ENCODE measurements at places on chromosomes 7 and 10.

GRCh38 chr7:152968514-152968913 is 209.0 kb downstream of the ACTR3B start:
- DNase-seq = no peak

GRCh38 chr10:111023060-111023459 is 53.8 kb upstream of the ADRA2A start:
- no peak for DNase-seq

GRCh38 chr7:3998060-3998459 is 684.0 kb upstream of the FOXK1 start:
- no peak for DNase-seq

- DNase-seq = no peak
These were observed 1.3 kb downstream of the SERPINE1 start for GRCh38 chr7:101128040-101128834.

DNA sequence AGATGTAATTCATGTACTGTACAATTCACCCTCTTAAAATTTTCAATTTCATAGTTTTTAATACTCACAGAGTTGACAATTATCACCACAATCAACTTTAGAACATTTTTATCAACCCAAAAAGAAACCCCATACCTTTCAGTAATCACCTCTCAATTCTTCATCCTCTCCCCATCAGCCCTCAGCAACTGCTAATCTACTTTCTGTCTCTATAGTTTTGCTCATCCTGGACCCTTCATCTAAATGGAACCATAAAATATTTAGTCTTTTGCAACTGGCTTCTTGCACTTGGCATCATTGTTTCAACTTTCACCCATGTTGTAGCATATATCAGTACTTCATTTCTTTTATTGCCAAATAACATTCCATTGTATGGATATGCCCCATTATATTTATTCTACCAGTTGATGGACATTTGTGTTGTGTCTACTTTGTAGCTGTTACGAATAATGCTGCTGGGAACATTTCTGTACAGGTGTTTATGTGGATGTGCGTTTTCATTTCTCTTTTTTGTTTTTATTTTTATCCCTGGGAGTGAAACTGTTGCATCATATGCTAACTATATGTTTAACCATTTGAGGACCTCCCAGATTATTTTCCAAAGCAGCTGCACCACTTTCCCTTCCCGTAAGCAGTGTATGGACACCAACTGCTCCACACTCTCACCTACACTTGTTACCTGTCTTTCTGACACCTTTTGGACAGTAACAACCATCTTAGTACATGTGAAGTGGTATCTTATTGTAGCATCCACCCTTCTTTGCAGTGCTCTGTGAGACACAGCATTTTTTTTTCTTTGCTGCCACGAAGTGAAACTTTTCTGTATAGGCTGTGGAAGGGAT is 65.4 kb upstream of the APBB1IP start:
- no peak for DNase-seq

- no peak for DNase-seq
These were observed 45.0 kb downstream of the ARMH3 start for GRCh38 chr10:102010961-102011360.

- no peak for DNase-seq
These were observed 18.3 kb downstream of the KLLN start for GRCh38 chr10:87844837-87845623.

GRCh38 chr7:39696631-39697030 is 73.3 kb downstream of the RALA start:
- DNase-seq = no peak

- no peak for DNase-seq
These were observed 143.2 kb downstream of the JAZF1 start for GRCh38 chr7:28037220-28038010.

DNA sequence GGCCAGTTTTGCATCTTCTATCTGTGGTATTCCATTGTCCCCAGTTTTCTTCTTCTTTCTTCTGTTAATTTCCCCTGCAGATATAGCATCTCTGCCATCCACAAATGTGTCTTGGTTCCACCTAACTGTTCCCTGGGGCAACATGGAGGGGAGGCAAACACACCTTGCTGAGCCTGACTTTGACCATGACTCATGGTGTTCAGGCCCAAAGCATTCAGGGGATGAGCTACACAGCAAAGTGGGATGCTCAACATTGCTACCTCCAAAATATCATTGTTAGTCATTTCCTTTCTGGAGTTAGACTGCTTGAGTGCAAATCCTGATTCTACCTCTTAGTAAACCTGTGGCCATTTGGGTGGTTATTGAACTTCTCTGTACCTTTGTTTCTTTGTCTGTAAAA is 542.7 kb downstream of the LRMDA start:
- DNase-seq = no peak

DNA sequence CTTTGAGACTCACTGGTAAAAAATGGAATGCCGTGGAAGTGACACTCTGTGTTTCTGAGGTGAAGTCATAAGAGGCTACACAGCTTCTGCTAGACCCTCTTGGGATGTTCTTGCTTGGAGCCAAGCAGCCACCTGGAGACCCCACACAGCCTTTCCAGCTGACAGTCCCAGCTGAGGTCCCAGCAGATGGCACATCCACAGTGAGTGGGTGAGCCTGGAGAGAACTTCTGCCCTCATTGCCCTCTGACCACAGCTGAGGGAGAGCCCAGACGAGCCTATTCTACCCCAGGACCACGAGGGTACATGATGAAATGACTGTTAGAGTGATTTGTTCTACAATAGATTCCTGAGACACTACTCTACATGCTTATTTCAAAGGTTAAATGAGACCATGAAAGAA is 44.3 kb downstream of the CXCL12 start:
- DNase-seq = no peak

DNA sequence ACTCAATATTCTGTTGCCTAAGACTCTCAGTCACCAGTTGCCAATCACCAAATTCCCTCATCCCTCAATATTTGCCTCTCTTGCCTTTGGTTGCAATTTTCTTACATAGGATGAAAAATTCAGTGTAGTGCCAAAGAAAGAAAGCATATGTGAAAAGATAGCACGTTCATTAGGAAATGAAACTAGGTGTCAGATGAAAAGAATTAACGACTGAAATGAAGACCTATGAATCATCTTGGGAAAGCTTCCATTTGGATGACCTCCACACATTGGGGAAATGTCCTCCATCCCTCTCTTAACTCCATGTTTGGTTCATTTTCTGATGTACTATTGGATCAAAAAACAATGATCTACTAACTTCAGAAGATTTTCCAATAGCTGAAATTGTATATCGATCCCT is 145.1 kb upstream of the MEOX2 start:
- no peak for DNase-seq

GRCh38 chr10:127973791-127974311 is 66.9 kb downstream of the PTPRE start:
- DNase-seq = no peak

DNA sequence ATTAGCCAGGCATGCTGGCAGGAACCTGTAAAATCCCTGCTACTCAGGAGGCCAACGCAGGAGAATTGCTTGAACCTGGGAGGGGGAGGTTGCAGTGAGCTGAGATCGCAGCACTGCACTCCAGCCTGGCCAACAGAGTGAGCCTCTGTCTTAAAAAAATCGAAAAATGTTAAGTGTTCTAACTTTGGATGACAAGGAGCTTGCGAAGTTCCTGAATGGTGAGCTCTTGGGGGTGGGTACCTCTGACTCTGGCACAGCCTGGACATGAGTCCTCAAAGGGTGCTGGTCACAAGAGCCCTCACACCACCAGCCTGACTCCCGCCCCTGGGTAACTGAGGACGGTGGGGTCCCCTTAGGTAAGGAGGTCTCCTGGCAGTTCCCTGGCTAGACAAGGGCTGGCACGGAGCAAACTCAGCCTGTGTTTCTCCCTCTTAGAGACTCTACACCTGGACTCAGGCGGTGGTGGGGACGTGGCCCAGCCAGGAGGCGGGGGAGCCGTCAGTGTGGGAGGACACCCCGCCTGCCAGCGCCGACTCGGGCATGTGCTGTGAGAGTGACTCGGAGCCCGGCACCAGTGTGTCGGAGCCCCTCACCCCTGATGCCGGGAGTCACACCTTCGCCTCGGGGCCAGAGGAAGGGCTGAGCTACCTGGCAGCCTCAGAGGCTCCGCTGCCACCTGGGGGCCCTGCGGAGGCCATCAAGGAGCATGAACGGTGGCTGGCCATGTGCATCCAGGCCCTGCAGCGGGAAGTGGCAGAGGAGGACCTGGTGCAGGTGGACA is 24.1 kb downstream of the AMZ1 start:
- DNase-seq = no peak

GRCh38 chr7:24419511-24419910 is 135.5 kb downstream of the NPY start:
- no peak for DNase-seq

GRCh38 chr10:56823849-56824248 is 462.8 kb upstream of the ZWINT start:
- DNase-seq = no peak

DNA sequence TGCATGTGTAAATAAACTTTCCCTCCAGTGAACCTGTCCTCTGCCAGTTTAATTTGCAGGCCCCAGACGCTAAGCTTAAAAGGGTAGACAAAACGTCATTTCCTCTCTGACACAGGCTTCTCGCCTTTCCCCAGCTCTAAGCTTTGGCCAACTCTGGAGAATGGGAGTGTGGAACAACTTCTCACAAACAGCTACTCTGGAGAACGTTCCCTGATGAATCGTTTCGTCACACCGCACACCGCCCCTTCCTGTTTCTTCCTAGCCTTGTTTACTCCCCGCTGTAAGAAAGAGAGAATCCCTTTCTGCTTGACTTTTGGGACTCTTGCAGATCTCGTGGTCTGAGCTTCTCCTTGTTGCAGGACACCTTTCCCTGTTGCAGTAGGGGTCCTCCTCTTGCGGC is 564.2 kb downstream of the TCERG1L start:
- DNase-seq = no peak

GRCh38 chr7:133753513-133753912 is 373.6 kb upstream of the LRGUK start:
- DNase-seq = no peak

GRCh38 chr7:68478326-68478725 is 1119.9 kb upstream of the AUTS2 start:
- no peak for DNase-seq

DNA sequence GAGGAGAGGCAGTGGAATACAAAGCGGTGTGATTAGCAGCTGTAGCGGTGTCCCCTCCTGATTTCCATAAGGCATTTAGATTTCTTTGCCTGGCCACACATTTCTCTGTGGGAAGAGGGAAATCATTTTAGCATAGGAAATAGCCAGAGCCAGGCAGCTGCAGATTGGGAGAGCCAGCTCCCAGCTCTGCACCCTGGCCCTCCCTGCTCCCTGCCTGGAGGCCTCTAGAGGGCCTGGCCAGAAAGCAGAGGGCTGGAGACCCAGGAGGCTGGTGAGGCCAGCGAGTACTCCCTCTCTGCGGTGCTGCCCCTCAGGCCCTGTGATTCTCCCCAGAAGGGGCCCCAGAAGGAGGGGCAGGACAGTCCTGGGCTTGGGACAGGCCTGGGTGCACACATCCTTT is 85.7 kb downstream of the C10orf105 start:
- DNase-seq = no peak

GRCh38 chr10:70458329-70459060 is 17.0 kb upstream of the NODAL start:
- DNase-seq = no peak

DNA sequence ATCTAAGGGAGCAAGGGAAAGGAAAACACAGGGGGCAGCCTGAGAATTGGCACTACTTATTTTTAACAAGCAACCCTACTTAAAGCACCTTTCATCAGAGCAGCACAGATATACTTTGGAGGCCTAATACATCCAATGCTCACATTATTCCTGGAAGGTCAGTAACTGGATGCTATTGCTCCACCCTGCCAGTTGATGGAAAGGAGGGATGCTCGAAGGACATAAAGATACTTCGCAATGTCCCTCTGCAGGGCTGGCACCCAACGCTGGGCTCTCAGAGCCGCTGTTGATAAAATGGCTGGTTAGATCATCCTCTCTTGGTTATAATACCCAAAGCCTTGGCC is 307.9 kb upstream of the AOAH start:
- DNase-seq = no peak

DNA sequence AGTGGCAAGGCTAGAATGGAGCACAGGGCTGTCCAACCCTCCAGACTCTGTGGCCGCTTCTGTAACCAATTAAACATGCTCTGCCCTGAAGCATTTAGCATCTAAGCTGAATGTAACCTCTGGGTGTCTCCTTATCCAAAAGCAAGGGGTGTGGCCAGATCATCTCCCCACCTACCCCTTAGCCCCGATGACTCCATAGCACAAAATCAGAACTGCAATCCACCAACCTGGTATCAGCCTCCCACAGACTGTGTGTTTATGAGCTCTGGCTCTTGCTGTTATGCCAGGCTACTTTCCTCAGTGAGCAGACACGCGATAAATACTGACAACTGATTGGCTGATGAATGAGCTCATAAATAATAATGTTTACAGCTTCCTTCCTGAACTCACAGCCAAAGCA is 3.2 kb downstream of the FRMD4A start:
- DNase-seq = no peak
